K562 (cell line): ENCODE measurements at places on chromosomes 4 and X. TPM values are rescaled to one million over a fixed set of nuclear protein-coding genes. Genes with fewer than 3 reads are reported as not detected.
A peak's percentile ranks its signal among the peaks of the same experiment; 100 is the strongest.

ARHGEF38 gene
- not detected in 2 replicates for total RNA-seq

ALB gene
- 18.5 and 24.2 TPM in 2 replicates for total RNA-seq

DNA sequence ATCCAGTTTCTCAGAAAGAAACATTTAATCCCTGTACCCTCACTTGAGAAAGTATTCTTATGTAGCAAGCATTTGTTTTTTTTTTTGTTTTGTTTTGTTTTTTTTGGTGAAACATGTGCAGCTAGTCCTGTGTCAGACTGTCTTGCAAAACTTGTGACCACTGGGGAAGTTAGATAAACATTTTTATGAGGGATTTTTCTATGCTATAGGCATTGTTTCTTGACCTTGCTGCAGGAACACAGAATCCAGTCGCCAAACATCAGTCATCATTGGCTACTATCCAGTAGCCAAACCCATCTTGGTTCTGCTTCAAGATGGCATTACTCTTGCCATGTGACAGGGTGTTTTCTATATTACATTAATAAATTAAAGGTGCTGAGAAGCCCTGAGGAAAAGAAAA is 7.7 kb upstream of the MAPK10 start:
- DNase-seq, result no peak
- H3K27me3 ChIP-seq, result no peaks in the 10 kb centered on the region
- no peak overlapping the region for H3K4me3 ChIP-seq
- H3K4me1 ChIP-seq, result no peaks in the 10 kb centered on the region
- H3K36me3 ChIP-seq, result no peaks in the 10 kb centered on the region

GRCh38 chr4:25588206-25588605 is 67.4 kb upstream of the SLC34A2 start:
- no peak for DNase-seq
- no peak overlapping the region for H3K27ac ChIP-seq
- H3K4me1 ChIP-seq, result no peaks in the 10 kb centered on the region
- H3K36me3 ChIP-seq, result no peaks in the 10 kb centered on the region
- peaks cover 5% of the 10 kb centered on the region; the same call in 2 of the 3 replicates for H3K27me3 ChIP-seq

PASD1 gene
- total RNA-seq, result 9.6 and 10.5 TPM in 2 replicates

DNA sequence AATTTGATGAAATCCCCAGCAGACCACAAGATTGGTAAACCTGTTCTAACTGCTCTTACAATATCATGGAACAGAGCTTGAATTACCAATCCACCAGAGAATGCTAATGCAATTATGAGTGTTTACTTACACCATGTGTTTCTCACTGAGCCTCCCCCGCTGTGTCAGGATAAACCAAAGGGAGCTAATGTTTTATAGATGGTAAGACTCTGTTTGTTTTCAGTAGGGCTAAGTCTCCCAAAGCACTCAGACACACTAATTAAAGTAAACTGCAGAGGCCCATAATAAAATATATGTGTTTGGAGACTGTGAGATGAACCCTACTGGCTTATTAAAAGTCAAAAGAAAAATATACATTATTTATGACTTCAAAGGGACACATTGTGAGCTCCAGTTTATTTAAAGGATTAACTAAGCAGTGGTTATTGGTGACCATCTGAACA is 261.7 kb upstream of the FAM241A start:
- no peak for DNase-seq
- no peak overlapping the region for H3K4me3 ChIP-seq
- H3K36me3 ChIP-seq, result no peaks in the 10 kb centered on the region
- H3K4me1 ChIP-seq, result no peaks in the 10 kb centered on the region
- H3K27ac ChIP-seq, result no peak overlapping the region
- no peaks in the 10 kb centered on the region for H3K27me3 ChIP-seq

DNA sequence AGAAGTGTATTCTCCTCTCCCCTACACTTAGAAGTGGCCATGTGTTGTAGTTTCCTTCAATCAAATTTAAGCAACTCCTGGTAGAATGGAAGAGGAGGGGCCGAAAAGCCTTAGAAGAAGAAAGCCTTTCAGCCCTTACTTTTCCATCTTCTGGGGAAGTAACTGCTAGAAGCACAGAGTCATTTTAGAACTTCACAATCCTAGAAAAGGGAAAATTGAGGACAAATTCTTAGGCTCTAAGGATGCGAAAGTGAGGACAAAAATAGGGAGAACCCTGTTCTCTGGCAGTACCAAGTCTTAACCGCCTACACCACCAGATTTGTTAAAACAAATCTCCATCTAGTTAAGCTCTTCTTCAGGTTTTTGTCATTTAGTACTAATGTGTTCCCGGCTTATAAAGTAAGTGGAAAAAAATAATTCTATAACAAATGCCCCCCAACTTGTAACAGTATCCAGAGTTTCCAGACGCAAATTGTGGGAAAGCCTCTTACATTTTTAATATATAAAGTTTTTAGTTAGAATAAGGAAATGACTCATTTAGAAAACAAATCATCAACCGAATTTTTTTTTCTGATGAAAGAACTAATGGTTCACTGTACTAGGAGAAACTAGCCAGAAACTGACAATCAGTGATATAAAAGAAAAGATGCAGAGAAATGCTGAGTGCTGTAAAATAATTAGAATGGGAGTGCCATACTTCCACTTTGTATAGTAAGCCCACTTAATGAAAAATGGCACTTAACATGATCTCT is 76.0 kb downstream of the ARAP2 start:
- H3K36me3 ChIP-seq, result no peaks in the 10 kb centered on the region
- H3K4me3 ChIP-seq, result no peak overlapping the region
- no peaks in the 10 kb centered on the region for H3K27me3 ChIP-seq

BMX gene
- 1.3 and 1.4 TPM in 2 replicates for total RNA-seq

GPR143 gene
- not detected in 2 replicates for total RNA-seq

LAP3 gene
- total RNA-seq, result 82.3 and 85.6 TPM in 2 replicates

GRCh38 chrX:68454476-68455150 is 21.3 kb upstream of the OPHN1 start:
- H3K27me3 ChIP-seq, result no peaks in the 10 kb centered on the region; the same call in 1 of the 2 replicates
- no peak for DNase-seq
- H3K36me3 ChIP-seq, result no peaks in the 10 kb centered on the region
- no peaks in the 10 kb centered on the region for H3K4me1 ChIP-seq
- H3K27ac ChIP-seq, result no peak overlapping the region

GRCh38 chrX:136228839-136229207 is 22.4 kb downstream of the MAP7D3 start:
- H3K27ac ChIP-seq, result no peak overlapping the region
- H3K4me3 ChIP-seq, result no peak overlapping the region
- H3K36me3 ChIP-seq, result peaks cover 70% of the 10 kb centered on the region; the same call in 2 of the 3 replicates
- H3K4me1 ChIP-seq, result no peaks in the 10 kb centered on the region
- no peak for DNase-seq

DNA sequence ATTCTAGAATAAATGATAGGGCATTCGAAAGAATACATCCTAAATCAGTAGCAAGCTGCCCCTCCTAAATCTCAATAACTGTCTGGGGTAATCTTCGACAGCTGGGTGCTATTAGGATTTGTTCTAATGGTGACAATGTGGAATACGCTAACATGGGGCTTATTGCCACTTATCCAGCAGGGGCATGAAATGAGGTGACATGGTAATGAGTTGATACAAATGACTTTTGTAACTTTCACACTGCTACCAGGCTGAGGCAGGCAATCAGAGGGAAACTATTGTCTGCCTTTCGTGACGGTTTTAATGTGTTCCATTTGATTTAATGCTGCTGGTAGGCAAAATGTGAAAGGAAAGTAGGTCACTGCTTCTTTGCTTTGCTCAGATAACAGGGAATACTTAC is 1047.4 kb upstream of the PABPC4L start:
- H3K27ac ChIP-seq, result no peak overlapping the region
- no peaks in the 10 kb centered on the region for H3K27me3 ChIP-seq
- no peak for DNase-seq
- H3K36me3 ChIP-seq, result no peaks in the 10 kb centered on the region
- no peak overlapping the region for H3K4me3 ChIP-seq

- H3K27ac ChIP-seq, result no peak overlapping the region
- H3K27me3 ChIP-seq, result peaks cover 46% of the 10 kb centered on the region
- no peak overlapping the region for H3K4me3 ChIP-seq
- no peaks in the 10 kb centered on the region for H3K4me1 ChIP-seq
- H3K36me3 ChIP-seq, result no peaks in the 10 kb centered on the region
Measured at GRCh38 chr4:25578432-25578831, 77.2 kb upstream of the SLC34A2 start.

CDX4 gene
- not detected in 2 replicates for total RNA-seq

LAMP2 gene
- 41.8 and 43.3 TPM in 2 replicates for total RNA-seq

ZNF630 gene
- total RNA-seq, result 0.27 and 0.29 TPM in 2 replicates

GRCh38 chrX:118156254-118156952 is 39.8 kb upstream of the KLHL13 start:
- DNase-seq, result no peak
- no peak overlapping the region for H3K27ac ChIP-seq
- H3K4me1 ChIP-seq, result no peaks in the 10 kb centered on the region
- H3K27me3 ChIP-seq, result no peaks in the 10 kb centered on the region
- H3K4me3 ChIP-seq, result no peak overlapping the region
- no peaks in the 10 kb centered on the region for H3K36me3 ChIP-seq

DNA sequence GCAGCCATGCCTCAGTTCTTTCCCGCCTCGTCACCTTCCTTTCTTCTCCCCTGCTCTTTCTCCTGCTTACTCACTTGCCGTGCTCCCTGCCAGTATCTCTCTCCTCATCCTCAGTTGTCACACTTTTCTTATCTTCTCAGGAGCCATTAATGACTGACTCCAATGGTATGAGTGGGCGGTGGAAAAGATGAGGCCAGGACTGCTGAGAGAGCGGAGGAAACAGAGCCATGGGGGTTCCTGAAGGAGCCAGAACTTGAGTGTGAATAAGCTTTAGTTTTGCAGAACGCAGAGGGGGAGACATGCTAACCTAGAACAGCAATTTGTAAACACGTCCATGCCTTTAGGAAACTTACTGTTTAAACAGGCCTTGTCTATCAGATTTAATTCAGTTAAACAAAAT is 126.5 kb downstream of the CHIC2 start:
- H3K4me1 ChIP-seq, result no peaks in the 10 kb centered on the region
- DNase-seq, result no peak
- H3K4me3 ChIP-seq, result no peak overlapping the region
- no peaks in the 10 kb centered on the region for H3K36me3 ChIP-seq
- H3K27me3 ChIP-seq, result no peaks in the 10 kb centered on the region

TMEM271 gene
- total RNA-seq, result not detected in 2 replicates

DNA sequence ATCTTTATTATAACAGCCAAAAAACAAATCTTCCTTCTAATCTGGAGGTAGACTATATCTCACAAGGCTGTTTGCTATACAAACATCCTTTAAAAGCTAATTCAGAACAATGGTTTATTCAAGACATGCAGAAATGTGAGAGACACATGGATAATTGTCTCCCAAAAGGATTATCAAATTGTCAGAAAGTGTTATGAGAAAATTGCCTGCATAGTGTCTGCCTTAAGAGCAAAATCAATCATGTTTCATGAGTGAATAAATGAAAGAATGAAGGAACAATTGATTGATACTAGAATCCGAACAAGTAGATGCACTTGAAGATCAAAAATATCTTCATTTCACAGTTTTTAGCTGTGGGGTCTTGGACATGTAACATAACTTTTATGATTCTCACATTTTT is 621.7 kb upstream of the BOD1L1 start:
- H3K4me3 ChIP-seq, result no peak overlapping the region
- no peak for DNase-seq
- H3K27ac ChIP-seq, result no peak overlapping the region
- no peaks in the 10 kb centered on the region for H3K27me3 ChIP-seq
- H3K4me1 ChIP-seq, result no peaks in the 10 kb centered on the region

GRCh38 chr4:141870152-141870551 is 233.8 kb downstream of the IL15 start:
- H3K27ac ChIP-seq, result no peak overlapping the region
- H3K4me3 ChIP-seq, result no peak overlapping the region
- no peak for DNase-seq

FAM184B gene
- total RNA-seq, result not detected in 2 replicates

- peak overlapping the region; percentile 67 for H3K27ac ChIP-seq
- peaks cover 13% of the 10 kb centered on the region; the same call in 2 of the 3 replicates for H3K4me1 ChIP-seq
- no peak overlapping the region for H3K4me3 ChIP-seq
Measured at GRCh38 chr4:25050370-25051078, 19.8 kb upstream of the LGI2 start.

GRCh38 chr4:28310926-28311325 is 1450.3 kb downstream of the STIM2 start:
- H3K27me3 ChIP-seq, result no peaks in the 10 kb centered on the region
- no peak overlapping the region for H3K27ac ChIP-seq
- H3K4me1 ChIP-seq, result no peaks in the 10 kb centered on the region
- H3K4me3 ChIP-seq, result no peak overlapping the region
- DNase-seq, result no peak

TRPC5OS gene
- not detected in 2 replicates for total RNA-seq

DNA sequence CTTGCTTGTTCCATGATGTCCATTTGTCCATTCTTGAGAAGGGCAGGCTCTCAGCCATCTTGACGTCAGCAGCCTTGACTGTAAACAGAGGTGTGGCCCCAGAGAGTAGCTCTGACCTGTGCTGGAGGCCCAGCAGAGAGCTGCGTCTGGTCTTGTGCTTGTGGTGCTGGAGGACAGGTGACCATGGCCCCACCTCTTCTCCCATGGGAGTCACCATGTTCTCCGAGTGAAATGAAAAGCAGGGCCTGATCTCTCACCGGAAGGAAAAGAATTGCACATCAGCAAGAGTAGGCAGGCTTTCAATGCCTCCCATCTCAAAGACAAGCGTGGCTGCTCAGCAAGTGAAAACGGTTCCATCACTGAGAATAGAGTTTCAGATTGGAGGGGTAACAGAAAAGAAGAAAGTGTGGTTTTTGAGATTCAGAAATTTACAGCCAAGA is 11.5 kb downstream of the PARM1 start:
- no peak for DNase-seq
- no peaks in the 10 kb centered on the region for H3K27me3 ChIP-seq
- no peaks in the 10 kb centered on the region for H3K36me3 ChIP-seq
- H3K4me3 ChIP-seq, result no peak overlapping the region
- H3K4me1 ChIP-seq, result no peaks in the 10 kb centered on the region

- no peak for DNase-seq
- no peak overlapping the region for H3K4me3 ChIP-seq
- H3K36me3 ChIP-seq, result no peaks in the 10 kb centered on the region
- H3K27me3 ChIP-seq, result peaks cover 6% of the 10 kb centered on the region
- no peaks in the 10 kb centered on the region for H3K4me1 ChIP-seq
Measured at GRCh38 chr4:3344596-3344995, 51.8 kb downstream of the RGS12 start.

NAP1L3 gene
- not detected in 2 replicates for total RNA-seq

PAGE5 gene
- 143 and 149 TPM in 2 replicates for total RNA-seq

ZNF827 gene
- total RNA-seq, result 0.13 and 0.40 TPM in 2 replicates

DNA sequence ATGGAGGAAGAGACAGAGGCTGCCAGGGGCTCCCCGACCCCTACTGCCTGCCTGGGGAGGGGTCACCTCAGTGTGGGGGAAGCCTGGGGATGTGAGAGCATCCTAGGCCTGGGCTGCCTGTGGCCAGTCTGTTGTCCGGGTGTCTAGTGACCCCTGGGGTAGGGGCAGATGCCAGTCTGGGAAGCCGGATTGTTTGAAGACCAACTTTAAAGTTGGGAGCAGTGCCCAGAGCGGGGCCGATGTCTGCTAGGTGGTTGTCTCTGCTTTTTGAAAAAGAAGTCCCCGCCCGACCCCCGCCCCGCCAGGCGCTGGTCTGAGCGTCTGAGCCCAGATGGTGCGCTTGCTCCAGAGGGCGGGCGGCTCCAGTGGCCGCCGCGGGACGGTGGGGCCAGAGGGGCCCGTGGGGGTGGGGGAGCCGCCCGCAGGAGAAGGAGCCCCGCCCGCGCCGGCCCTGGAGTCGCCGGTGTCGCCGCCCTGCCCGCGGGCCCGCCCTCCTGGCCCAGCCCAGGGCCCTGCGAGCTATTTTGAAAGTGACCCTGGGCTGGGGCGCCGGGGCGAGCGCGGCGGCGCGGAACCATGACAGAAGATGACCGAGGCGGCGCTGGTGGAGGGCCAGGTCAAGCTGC is at the start of gene DOK7:
Gene DOK7 (plus strand): TSS at position 517 of the 626 bp plus-strand sequence. CDS start 70 bp downstream, at position 587.
- DNase-seq, result peak; percentile 29
- peaks cover 29% of the 10 kb centered on the region for H3K27me3 ChIP-seq
- H3K36me3 ChIP-seq, result no peaks in the 10 kb centered on the region
- no peak within 1 kb of the TSS for H3K27ac ChIP-seq

FREM3 gene
- total RNA-seq, result not detected in 2 replicates

TNIP3 gene
- not detected in 2 replicates for total RNA-seq
